ENCODE measurements at places on chromosomes 11 and 22. TPM values are rescaled to one million over a fixed set of nuclear protein-coding genes. Genes with fewer than 3 reads are reported as not detected.

DNA sequence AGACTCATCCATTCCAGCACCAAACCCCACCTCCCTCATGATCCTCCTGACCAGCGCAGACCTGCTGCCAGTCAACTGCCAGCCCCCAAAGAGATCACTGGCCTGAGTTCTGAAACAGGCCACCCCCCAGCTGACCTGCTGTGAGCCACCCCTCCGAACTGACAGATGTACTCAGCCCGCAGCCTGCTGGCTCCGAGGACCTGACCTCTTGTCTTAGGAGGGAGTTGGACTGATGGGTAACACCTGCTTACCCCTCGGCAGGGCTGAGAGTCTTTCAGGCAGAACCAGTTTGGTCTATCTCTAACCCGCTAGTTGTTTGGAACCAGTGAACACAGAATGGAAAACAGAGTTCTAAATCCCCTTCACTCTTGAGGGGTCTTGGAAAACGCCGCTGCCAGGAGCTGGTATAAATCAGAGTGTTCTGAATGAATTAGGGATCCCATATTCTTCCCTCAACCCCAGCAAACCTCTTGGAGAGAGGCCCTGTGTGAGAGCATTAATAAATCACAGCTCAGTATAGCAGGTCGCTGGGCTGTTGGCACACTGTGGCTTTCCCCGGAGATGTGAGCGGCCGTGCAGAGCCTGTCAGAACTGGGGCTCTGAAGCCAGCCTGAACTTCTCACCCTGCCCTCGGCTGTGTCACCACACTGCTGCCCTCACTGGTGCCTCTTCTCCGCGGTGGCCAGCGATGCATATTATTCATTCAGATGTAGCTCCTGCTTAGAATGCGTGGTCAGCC lies 165.1 kb upstream of the NCAM1 start:
- no peak for DNase-seq

- no peak for DNase-seq
Measured at GRCh38 chr11:116932181-116932580, 94.8 kb upstream of the APOA1 start.

DNA sequence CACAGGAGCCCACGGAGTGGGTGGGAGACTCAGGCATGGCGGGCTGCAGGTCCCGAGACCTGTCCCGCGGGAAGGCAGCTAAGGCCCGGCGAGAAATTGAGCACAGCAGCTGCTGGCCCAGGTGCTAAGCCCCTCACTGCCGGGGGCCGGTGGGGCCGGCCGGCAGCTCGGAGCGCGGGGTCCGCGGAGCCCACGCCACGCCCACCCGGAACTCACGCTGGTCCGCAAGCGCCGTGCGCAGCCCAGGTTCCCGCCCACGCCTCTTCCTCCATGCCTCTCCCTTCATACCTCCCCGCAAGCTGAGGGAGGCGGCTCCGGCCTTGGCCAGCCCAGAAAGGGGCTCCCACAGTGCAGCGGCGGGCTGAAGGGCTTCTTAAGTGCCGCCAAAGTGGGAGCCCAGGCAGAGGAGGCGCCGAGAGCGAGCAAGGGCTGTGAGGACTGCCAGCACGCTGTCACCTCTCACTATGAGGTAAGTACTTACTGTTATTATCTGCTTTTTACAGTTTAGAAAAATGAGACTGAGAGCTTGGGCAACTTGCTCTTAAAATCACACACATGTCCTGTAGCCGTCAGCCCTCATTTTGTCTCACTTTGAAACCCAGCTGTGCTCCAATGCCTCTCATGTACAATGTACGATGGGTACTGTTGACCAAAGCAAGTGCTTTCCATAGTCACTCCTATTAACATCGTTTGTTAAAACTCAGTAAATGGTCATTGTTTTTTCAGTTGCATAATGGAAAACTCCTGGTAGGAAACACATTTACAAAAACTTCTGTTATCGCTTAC lies 12.2 kb upstream of the OR10D3 start:
- DNase-seq: no peak

- DNase-seq: no peak
Measured at GRCh38 chr11:128711890-128712289, 18.0 kb downstream of the FLI1 start.

DNA sequence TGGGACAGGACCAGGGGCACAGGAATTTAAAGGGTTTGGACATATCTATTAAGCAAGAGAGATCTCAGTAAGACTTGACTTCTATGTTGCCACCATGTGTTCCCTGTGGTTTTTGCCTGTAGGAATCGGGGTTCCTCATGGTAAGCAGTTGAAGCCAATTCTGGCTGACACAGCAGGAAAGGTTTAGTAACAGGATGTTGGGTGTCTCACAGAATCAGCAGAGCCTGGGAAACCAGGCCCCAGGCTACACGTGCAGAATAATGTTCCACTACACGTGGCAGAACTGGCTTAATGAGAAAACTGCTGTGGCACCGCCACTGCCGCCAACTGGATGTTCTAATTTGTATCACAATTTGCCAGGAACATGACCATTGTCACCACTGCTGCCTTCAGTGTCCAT lies 264.6 kb upstream of the PLET1 start:
- no peak for DNase-seq

DNA sequence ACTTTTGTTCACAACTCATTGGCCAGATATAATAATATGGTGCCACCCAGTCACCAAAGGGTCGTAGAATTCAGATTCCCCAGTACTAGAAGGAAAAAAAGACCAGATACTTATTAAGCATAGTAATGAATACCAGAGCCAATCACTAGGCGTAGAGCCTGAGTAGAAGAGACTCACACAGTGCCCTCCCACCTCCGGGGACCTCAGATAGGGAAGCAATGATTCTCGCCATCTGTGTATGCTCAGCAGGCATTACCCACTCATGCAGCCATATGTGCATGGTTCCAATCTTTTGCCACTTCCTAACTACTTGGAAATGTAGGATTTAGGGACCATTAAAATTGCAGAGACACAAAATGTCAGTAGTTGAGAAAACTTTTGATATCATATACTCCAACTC lies 85.3 kb downstream of the C11orf87 start:
- no peak for DNase-seq

GRCh38 chr11:86869531-86869930 lies 69.2 kb downstream of the PRSS23 start:
- no peak for DNase-seq

- no peak for DNase-seq
Measured at GRCh38 chr22:28183078-28183860, 264.2 kb upstream of the PITPNB start.

DNA sequence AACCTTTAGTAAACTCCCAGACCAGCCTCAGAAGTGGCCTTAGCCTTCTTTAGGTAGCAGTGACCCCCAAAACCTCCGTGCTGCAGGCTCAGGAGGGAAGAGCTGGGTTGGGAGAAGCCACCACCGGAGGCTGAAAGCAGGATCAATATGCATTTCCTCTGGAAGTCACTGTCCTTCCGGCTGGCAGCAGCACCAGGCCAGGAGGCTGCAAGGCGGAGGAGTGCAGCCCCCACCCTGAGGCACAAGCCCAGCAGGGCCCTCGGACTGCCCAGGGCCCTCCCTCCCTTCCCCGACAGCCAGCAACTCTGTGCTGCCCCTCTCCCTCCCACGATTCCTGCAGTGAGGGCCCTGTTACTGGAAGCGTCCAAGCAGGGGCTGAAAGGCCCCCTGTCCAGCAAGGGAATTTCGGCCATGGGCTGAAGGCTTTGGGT lies 3.2 kb upstream of the NRXN2 start:
- DNase-seq: no peak

DNA sequence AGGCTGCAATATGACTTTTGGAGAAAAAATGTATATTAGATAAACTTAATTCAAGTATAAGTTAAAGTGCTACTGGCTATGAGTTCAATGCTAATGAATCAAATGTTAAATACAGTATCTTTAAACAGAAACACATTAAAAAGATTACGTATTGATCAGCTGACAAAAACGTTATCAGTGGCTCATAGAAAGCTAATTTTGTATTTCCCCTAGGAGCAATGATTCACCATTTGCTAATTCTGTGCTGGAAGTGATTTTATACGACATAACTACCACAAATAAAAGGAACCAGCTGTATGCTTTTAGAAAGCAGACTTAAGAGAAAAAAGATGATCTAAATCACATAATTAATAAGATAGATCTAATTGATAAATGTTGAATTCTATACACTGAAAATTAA lies 43.6 kb downstream of the MRE11 start:
- no peak for DNase-seq

GRCh38 chr11:85281550-85281949 lies 345.6 kb downstream of the DLG2 start:
- no peak for DNase-seq

- no peak for DNase-seq
Measured at GRCh38 chr22:42016111-42016510, 17.5 kb downstream of the WBP2NL start.

- no peak for DNase-seq
Measured at GRCh38 chr11:102577723-102578122, 47.2 kb upstream of the MMP7 start.

- no peak for DNase-seq
Measured at GRCh38 chr11:17812091-17812864, 77.7 kb downstream of the KCNC1 start.

Gene PANX1
- 23.4 TPM for polyA plus RNA-seq

Gene PRRG4
- polyA plus RNA-seq: 0.45 TPM

Gene LIF
- polyA plus RNA-seq: 1.6 TPM
